ENCODE measurements at places on chromosomes 6 and 20.

DNA sequence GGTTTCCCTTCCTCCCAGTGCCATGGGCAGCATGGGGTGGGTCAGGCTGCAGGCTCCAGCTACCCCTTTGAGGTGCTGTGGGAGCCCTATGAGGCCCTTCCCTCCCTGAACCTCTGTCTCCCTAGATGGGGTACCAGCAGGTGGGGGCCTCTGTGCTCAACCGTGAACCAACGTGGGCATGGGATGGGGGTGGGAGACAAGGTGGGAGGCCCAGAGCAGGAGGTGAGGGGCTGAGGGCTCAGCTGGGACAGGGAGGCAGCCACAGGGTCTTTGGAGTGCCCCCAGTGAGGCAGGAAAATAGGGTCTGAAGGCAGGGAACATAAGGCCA lies 33.3 kb downstream of the SUN5 start:
- no peaks in the 10 kb centered on the region for H3K36me3 ChIP-seq
- H3K27me3 ChIP-seq, result no peaks in the 10 kb centered on the region
- H3K27ac ChIP-seq, result no peak overlapping the region

- H3K27me3 ChIP-seq, result no peaks in the 10 kb centered on the region
- H3K4me1 ChIP-seq, result peaks cover 13% of the 10 kb centered on the region
- no peak for DNase-seq
- H3K27ac ChIP-seq, result no peak overlapping the region
- 0 out of 2 replicates have a peak, but pooled peaks cover 6% of the 10 kb centered on the region for H3K36me3 ChIP-seq
Measured at GRCh38 chr6:56699066-56699654, 56.5 kb upstream of the DST start.

GRCh38 chr20:13718171-13718570 lies 66.5 kb downstream of the ESF1 start:
- H3K27me3 ChIP-seq, result no peaks in the 10 kb centered on the region
- DNase-seq, result no peak
- H3K4me1 ChIP-seq, result no peaks in the 10 kb centered on the region
- peaks cover 39% of the 10 kb centered on the region for H3K36me3 ChIP-seq
- no peak overlapping the region for H3K4me3 ChIP-seq

- H3K36me3 ChIP-seq, result no peaks in the 10 kb centered on the region
- no peak for DNase-seq
- peaks cover 4% of the 10 kb centered on the region for H3K27me3 ChIP-seq
- H3K4me1 ChIP-seq, result no peaks in the 10 kb centered on the region
- no peak overlapping the region for H3K27ac ChIP-seq
Measured at GRCh38 chr6:27279513-27280063, 32.1 kb downstream of the PRSS16 start.

DNA sequence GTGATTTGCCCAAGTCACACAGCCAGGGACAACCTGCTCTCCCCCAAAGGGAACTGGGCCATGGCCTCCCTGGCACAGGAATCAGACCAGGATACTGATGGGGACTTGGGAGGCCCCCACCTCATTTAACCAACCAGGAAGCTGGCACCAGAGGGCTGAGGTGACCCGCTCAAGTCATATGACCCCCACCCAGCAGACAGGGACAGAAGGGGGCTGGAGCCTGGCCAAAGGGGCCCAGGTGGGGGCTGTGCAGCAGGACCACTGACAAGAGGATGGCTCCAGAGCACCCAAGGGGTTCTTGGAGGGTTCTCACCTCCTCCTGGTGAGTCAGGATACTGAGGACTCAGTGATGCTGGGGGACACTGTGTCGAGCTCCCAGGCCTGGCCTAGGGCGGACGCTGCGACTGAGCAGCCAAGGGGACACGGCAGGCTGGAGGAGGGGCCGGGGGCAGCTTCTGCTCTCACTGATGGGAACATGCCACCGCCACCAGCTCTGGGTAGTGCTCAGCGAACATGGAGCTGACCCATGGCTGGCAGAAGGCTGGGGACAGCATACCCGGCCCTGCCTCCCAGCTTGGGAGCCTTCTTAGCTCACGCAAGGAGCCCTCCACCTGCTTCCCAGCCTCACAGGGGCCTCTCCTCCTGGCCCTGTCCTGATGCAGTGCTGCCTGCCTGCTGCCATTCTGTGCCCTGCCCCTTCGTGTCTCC lies 1.2 kb downstream of the CST7 start:
- DNase-seq, result peak; percentile 45
- H3K36me3 ChIP-seq, result no peaks in the 10 kb centered on the region
- no peak overlapping the region for H3K4me3 ChIP-seq
- H3K4me1 ChIP-seq, result no peaks in the 10 kb centered on the region

DNA sequence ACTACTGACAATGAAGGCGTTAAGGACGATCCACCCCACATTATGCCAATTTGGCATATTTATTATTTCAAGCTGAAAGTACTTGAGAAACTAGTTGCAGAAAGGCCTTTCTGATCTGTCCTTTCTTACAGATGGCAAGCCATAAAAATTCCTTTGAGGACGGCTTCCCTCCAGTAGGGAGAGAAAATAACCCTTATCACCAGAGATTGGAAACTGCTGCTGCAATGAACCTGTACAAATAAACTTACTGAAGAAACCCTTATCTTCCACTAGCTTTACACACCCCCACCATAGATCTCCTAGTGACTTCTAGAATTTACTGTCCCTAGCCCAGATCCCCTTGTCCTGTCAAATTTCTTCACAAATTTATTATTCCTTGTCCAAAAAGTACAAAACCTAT lies 105.2 kb downstream of the MAP7 start:
- H3K4me3 ChIP-seq, result no peak overlapping the region
- no peak overlapping the region for H3K27ac ChIP-seq
- no peaks in the 10 kb centered on the region for H3K36me3 ChIP-seq
- H3K27me3 ChIP-seq, result no peaks in the 10 kb centered on the region

GRCh38 chr20:43170771-43171170 lies 18.9 kb downstream of the PTPRT start:
- H3K27ac ChIP-seq, result no peak overlapping the region
- no peak overlapping the region for H3K4me3 ChIP-seq
- no peak for DNase-seq

DNA sequence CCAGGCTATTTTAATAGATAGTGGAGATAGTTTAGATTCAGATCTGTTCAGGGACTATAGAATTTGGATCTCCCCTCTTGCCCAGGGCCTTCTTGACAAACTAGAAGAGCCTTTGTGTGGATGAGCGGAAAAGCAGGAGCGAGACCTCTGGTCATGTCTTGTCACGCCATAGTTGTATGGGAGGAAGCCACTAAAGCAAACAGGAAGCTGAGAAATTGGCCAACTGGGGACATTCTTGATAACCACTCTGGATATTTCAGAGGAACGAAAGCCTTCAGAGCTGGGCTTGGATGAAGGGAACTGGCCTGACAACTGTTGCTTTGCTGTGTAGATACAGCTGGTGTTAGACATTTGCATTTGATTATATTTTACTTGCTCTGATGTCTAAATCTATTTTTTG lies 54.1 kb upstream of the EXOC2 start:
- H3K27ac ChIP-seq, result no peak overlapping the region
- no peak overlapping the region for H3K4me3 ChIP-seq
- H3K36me3 ChIP-seq, result no peaks in the 10 kb centered on the region
- H3K27me3 ChIP-seq, result no peaks in the 10 kb centered on the region
- DNase-seq, result no peak

- no peak overlapping the region for H3K27ac ChIP-seq
- no peak overlapping the region for H3K4me3 ChIP-seq
- H3K36me3 ChIP-seq, result no peaks in the 10 kb centered on the region
- H3K27me3 ChIP-seq, result no peaks in the 10 kb centered on the region
- DNase-seq, result no peak
Measured at GRCh38 chr6:75412969-75413662, 80.5 kb downstream of the FILIP1 start.

- peaks cover 8% of the 10 kb centered on the region for H3K4me1 ChIP-seq
- H3K27me3 ChIP-seq, result no peaks in the 10 kb centered on the region
- no peak overlapping the region for H3K4me3 ChIP-seq
- H3K36me3 ChIP-seq, result no peaks in the 10 kb centered on the region
Measured at GRCh38 chr6:35543459-35544193, 30.9 kb upstream of the TULP1 start.

GRCh38 chr6:64335195-64335594 lies 699.6 kb downstream of the PHF3 start:
- DNase-seq, result no peak
- no peak overlapping the region for H3K4me3 ChIP-seq
- H3K4me1 ChIP-seq, result no peaks in the 10 kb centered on the region
- no peaks in the 10 kb centered on the region for H3K27me3 ChIP-seq
- H3K36me3 ChIP-seq, result no peaks in the 10 kb centered on the region

DNA sequence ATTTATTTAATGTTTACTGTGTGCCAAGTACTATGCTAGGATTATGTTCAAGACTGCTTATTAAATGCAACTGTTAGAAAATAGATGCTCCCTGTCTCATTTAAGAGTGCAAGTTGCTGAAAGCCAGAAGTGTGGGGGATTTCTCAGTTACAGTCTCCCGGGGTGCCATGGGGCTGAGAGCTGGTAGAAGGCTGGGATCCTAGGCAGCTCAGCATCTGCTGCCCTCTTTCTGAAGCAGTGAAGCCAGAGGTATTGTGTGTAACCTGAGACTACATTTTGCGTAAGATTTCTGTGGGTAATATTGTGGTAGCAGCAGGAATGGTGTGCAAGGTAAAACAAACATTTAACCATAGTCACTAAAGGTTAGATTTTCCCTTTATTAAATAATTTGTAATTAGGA lies 120.6 kb downstream of the AKAP7 start:
- no peaks in the 10 kb centered on the region for H3K27me3 ChIP-seq
- no peak overlapping the region for H3K27ac ChIP-seq
- no peak for DNase-seq
- H3K4me3 ChIP-seq, result no peak overlapping the region
- no peaks in the 10 kb centered on the region for H3K36me3 ChIP-seq
- no peaks in the 10 kb centered on the region for H3K4me1 ChIP-seq

DNA sequence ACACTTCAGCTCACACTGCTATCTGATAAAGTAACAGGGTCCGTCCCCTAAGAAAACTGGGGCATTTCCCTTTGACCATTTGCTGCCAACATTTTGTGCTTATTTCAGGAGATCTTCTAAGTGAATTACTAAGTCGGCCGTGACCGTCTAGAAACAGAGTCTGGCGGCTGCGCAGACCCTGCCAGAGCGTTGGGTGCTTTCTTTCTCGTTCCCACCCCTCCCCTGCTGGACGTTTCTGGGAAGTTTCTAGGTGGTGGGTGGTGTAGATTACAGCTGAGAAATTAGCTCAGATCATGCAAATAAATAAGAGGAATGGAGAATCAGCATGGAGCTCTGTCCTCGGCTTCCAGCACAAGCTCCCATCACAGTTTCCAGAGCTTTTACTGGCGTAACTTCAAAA lies 128.1 kb downstream of the MYLK4 start:
- H3K36me3 ChIP-seq, result no peaks in the 10 kb centered on the region
- DNase-seq, result no peak
- no peak overlapping the region for H3K4me3 ChIP-seq
- no peaks in the 10 kb centered on the region for H3K27me3 ChIP-seq
- no peaks in the 10 kb centered on the region for H3K4me1 ChIP-seq
- H3K27ac ChIP-seq, result no peak overlapping the region

DNA sequence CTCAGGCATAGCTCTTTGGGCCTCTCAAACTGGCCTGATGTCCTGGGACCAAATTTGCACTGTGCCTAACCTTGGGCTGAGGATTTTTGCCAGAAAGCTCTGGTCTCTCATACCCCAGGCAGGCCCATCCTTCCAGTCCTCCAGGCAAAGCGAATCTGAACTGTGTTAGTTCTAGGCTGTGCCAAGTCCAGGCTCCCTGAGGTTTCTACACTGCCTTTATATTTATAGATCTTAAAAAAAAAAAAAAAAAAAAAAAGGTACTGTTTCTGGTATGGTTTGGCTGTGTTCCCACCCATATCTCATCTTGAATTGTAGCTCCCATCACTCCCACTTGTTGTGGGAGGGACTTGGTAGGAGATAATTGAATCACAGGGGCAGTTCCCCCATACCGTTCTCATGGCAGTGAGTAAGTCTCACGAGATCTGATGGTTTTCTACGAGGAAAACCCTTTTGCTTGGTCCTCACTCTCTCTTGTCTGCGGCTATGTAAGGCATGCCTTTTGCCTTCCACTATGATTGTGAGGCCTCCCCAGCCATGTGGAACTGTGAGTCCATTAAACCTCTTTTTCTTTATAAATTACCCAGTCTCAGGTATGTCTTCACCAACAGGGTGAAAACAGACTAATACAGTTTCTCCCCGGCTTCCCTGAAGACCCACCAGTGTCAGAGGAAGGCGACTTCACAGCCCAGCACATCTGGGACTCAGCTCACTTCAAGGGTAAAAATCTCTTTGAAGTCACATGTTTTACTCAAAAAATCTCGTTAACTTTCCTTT lies 39.0 kb upstream of the TBXT start:
- H3K36me3 ChIP-seq, result no peaks in the 10 kb centered on the region
- H3K27me3 ChIP-seq, result peaks cover 19% of the 10 kb centered on the region
- H3K27ac ChIP-seq, result no peak overlapping the region
- no peak for DNase-seq

DNA sequence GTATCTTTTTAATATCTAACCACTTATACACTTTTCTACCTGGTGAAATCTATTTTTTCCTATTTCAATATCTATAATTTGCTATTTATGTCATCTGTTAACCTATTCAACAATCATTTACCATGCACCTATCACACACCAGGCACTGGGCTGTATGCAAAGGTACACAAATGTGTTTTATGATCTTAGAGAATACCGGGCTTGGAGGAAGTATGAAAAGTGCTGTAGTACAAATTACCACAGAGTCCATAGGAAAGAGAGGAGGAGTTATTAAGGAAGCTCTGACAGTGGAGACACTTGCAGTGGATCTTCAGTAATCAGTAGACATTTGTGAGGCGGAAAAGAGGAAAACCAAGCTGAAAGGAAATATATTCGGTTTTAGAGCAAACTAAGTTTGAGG lies 96.0 kb downstream of the HIVEP2 start:
- H3K4me1 ChIP-seq, result peaks cover 67% of the 10 kb centered on the region
- no peak for DNase-seq
- H3K4me3 ChIP-seq, result no peak overlapping the region
- no peaks in the 10 kb centered on the region for H3K36me3 ChIP-seq
- no peaks in the 10 kb centered on the region for H3K27me3 ChIP-seq

- no peaks in the 10 kb centered on the region for H3K36me3 ChIP-seq
- H3K4me1 ChIP-seq, result no peaks in the 10 kb centered on the region
- no peak overlapping the region for H3K27ac ChIP-seq
- no peak for DNase-seq
- H3K27me3 ChIP-seq, result no peaks in the 10 kb centered on the region
- H3K4me3 ChIP-seq, result no peak overlapping the region
Measured at GRCh38 chr6:22807818-22808217, 238.5 kb downstream of the HDGFL1 start.

GRCh38 chr6:27986928-27987725 lies 30.1 kb downstream of the OR2B6 start:
- peaks cover 7% of the 10 kb centered on the region for H3K4me1 ChIP-seq
- no peak overlapping the region for H3K4me3 ChIP-seq
- H3K27me3 ChIP-seq, result no peaks in the 10 kb centered on the region
- H3K27ac ChIP-seq, result peak overlapping the region; percentile 42
- no peak for DNase-seq
- no peaks in the 10 kb centered on the region for H3K36me3 ChIP-seq

All from RWPE2 (cell line).